ENCODE measurements at places on chromosomes 12 and 14. TPM values are rescaled to one million over a fixed set of nuclear protein-coding genes. Genes with fewer than 3 reads are reported as not detected.

The ACRBP gene
- 1.1 TPM for total RNA-seq

DNA sequence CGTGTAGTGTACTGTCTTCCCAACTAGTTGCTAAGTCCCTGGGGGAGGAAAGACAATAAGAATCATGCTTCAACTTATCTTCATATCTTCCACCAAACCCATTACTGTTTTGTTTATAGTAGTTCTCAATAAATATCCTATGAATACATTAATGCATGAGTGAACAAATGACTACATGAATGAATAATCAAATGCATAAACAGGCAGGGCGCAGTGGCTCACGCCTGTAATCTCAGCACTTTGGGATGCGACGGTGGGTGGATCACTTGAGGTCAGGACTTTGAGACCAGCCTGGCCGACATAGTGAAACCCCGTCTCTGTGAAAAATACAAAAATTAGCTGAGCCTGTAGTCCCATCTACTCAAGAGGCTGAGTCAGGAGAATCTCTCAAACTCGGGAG is 32.1 kb upstream of the NR2C1 start:
- no peak for DNase-seq

- peak; percentile 61 for DNase-seq
These were observed 4.4 kb upstream of the C1RL start for GRCh38 chr12:7113389-7113871.

The SLC4A8 gene
- total RNA-seq, result 9.1 TPM

GRCh38 chr12:122412851-122413433 is 9.5 kb downstream of the CLIP1 start:
- DNase-seq, result no peak

The ABCC9 gene
- not detected for total RNA-seq

GRCh38 chr12:123391546-123392343 is 7.8 kb downstream of the KMT5A start:
- DNase-seq, result no peak

The SSTR1 gene
- not detected for total RNA-seq

The ARHGAP9 gene
- 363 TPM for total RNA-seq

The KRT6C gene
- total RNA-seq, result not detected

The MIP gene
- not detected for total RNA-seq

GRCh38 chr12:111068290-111068689 is 147.9 kb upstream of the MYL2 start:
- DNase-seq, result no peak

DNA sequence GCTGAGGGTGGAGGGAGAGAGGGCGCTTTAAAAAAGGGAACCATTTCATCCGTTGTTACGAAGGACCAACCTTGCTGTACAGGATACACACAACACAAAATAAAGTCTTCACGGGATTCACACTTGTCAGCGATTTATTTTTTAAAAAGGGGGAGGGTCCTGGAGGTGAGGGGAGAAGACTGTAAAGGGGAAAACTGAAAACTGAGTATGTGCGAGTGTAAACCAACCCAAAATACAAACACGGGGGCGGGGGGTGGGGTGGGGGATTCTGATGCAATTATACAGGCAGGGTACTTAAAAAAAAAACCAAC is 499 bp upstream of the PRKAG1 start:
- DNase-seq, result no peak

DNA sequence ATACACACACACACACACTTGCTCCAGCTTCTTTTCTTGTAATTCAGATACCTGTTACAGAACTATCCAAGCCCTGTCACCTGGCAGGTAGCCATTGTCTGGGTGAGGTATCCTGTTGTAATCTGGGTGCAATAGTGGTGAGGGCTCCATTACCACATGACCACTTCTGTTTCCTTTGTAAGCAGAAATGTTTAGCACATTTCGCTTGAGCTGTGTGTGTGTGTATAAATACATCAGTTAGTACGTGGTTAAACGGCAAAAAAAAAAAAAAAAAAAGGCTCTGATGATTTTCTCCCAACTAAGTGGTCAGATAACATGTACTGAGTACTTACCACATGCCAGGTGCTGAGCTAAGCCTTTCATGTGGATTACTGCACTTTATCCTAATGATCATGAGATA is 129.3 kb upstream of the SSTR1 start:
- peak; percentile 76 for DNase-seq

The AQP6 gene
- total RNA-seq, result not detected

GRCh38 chr12:120367233-120367923 is 1.6 kb downstream of the MSI1 start:
- no peak for DNase-seq

- no peak for DNase-seq
These were observed 28.7 kb downstream of the HELB start for GRCh38 chr12:66331016-66331415.

GRCh38 chr14:99389174-99389826 is 91.4 kb downstream of the SETD3 start:
- DNase-seq, result no peak

DNA sequence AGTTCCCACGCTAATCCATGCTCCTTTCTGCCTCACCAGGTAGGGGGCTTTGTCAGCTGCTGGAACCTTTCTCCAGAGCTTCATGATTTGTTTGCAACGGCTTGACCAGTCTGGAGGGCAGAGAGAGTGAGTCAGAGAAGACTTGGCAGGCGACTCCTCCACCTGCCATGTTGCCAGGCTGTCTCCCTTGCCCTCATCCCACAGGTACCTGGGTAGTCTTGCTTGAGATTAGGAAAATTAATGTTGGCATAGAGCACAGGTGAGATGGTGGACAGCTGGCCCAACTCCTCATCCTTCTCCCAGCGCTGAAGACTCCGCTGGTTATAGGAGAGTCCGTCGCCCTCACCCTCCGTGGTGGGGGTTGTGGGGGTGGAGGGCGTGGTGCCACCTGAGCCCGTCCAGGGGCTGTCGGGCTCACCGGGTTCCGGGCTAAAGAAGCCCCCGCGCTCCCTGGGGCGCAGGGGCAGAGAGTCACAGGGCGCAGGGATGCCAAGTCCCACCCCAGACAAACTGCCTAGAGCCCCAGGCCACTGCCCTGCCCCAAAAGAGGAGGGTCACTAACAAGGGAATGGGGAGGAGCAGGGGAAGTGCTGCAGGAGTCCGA is 18.6 kb downstream of the KMT2D start:
- DNase-seq, result no peak

DNA sequence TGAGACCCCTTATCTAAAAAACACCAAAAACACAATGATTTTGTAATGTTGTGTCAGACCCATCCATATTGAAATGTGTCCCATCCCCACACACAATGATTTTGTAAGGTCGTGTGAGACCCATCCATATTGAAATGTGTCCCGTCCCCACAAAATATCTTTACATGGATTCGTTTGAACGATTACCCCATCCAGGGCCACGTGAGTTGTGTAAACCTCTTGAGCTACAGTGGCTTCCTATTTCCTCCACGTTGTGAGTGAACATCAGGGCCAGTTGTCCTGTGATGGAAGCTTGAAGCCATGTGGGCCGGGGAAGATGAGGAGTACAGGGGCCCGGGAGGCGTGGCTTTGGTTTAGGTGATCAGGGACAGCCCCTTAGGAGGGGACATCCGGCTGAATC is 27.0 kb upstream of the ULK1 start:
- no peak for DNase-seq

- DNase-seq, result no peak
These were observed 221.0 kb downstream of the ASCL1 start for GRCh38 chr12:103178366-103179080.

DNA sequence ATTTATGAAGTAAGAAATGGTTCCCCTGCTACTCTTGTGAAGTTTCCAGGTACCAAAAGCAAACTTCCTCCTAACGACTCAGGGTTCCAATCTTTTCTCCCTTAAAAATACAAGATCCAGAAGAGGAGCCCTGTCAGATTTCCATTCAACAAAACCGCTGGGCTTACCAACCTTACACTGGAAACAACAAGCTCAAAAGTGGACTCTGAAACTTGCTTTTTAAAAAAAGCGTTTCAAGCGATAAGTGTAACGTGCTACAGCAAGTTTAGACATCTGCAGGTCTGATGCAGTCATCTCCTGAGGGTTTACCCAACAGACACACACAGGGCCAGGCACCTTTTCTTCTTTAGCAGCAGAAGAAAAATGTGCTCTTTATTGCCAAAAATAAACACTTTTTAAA is 6.9 kb upstream of the CREBL2 start:
- DNase-seq, result no peak

- no peak for DNase-seq
These were observed 91.0 kb downstream of the LRRC74A start for GRCh38 chr14:76917158-76917596.

DNA sequence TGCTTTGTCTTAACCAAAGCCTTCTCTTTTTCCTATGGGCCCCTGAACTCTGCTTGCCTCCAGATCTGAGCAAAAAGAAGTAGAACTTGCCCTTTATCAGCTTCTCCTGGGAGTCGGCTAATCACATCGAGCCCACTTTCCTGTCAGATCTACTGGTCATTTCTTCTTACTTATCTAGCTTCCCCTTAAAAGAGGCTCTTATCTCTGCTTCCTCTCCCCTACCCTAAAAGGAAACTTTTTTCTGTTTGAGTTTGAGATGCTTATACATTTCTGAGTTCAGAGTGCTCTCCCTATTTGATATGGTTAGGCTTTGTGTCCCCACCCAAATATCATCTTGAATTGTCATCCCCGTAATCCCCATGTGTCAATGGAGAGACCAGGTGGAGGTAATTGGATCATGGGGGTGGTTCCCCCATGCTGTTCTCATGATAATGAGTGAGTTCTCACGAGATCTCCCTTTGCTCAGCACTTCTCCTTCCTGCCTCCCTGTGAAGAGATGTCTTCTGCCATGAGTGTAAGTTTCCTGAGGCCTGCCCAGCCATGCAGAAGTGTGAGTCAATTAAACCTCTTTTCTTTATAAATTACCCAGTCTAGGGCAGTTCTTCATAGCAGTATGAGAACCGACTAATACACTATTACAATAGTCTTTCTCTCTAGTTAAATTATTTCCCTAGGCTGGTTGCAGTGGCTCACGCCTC is 114.7 kb upstream of the AMN1 start:
- no peak for DNase-seq

GRCh38 chr14:97218274-97218673 is 421.1 kb downstream of the VRK1 start:
- no peak for DNase-seq

GRCh38 chr12:119229837-119230236 is 51.1 kb downstream of the HSPB8 start:
- DNase-seq, result no peak

DNA sequence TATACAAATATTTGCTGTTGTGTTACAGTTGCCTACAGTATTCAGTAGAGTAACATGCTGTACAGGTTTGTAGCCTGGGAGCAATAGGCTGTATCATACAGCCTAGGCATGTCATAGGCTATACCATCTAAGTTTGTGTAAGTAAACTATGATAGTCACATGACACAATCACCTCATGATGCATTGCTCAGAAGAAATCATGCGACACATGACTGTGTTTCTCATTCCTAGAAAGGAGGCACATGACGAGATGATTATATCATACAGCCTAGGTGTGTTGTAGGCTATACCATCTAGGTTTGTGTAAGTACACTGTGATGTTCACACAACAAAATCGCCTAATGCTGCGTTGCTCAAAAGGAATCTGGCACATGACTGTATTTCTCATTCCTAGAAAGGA is 31.9 kb downstream of the NOPCHAP1 start:
- DNase-seq, result no peak

DNA sequence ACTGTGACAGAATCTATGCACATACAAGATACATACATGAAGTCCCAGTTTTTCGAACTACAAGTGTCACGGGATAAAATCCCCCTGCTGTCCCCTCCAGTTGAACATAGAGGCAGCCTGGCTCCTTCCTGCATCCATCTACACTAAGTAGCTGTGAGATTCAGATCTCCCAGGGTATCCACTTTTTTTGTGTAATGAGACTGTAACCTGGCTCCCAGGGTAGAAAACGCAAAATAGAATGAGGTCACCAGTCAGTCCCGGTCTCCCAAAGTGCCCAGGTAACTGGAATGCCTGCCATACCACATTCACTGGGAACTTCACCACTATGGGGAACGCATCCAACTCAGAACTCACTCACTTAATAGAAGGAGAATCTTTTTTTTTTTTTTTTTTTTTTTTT is 67.8 kb downstream of the TMCC3 start:
- DNase-seq, result no peak
